ENCODE measurements at places on chromosomes 4 and X.

- DNase-seq, result no peak
These were observed 3.5 kb downstream of the SLIT2 start for GRCh38 chr4:20255251-20255586.

GRCh38 chr4:93000910-93001309 is 697.1 kb downstream of the GRID2 start:
- DNase-seq, result no peak

- no peak for DNase-seq
These were observed 318.5 kb downstream of the EVC2 start for GRCh38 chr4:5389756-5390310.

DNA sequence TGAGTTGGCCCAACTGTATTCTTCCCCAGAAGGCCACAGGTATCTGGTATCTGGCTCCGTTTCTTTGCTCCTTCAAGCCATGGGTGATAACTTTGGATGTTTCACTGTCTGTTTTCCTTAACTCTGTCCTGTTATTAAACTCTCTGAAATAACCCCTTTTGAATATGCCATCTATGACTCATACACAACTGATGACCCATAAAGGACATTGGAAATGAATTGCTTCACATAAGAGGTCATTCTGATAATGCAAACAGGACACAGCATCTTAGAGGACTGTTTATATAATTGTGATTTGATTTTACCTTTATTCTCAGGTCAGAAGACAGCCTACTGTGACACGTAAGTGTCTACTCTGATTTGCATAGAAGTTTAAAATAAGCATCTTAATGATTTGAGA is 227.7 kb downstream of the VEGFC start:
- DNase-seq, result no peak

DNA sequence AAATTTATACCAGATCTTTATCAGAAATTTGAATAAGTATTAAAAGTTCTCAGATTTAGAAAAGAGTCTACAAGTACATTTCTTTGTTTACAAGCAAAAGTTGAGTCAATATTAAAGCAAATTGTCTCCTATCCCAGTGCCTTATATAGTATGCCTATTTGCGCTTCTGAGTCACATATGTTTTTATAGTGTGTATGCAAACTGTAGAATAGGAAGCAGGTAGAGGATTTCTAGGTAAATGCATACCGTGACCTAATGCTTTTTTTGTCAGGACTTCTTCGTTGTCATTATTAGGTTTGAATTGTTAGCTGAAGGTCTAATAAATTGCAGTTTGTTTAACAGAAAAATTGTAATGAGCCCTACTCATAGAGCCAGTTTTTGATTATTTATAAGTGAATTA is 22.2 kb downstream of the CEP44 start:
- DNase-seq, result no peak

- no peak for DNase-seq
These were observed 6.4 kb upstream of the VAMP7 start for GRCh38 chrX:155874571-155875244.

DNA sequence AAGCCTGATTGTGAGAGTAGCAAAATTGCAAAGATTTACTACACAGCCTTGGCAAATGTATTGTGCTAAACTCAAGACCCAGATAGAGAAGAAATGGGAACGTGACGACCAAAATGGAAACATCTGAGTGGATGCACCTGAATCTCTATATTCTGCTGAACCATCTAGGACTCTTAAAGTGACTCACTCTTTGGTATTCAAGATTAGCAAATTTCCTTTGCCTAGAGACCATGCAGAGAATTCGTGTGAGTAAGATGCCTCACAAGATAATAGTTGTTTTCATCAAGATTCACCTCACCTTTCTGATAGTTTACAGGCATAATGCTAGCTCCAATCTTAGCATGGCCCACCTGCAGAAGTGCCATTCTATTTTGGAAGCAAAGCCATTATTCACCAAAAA is 14.4 kb upstream of the ATOH1 start:
- no peak for DNase-seq

DNA sequence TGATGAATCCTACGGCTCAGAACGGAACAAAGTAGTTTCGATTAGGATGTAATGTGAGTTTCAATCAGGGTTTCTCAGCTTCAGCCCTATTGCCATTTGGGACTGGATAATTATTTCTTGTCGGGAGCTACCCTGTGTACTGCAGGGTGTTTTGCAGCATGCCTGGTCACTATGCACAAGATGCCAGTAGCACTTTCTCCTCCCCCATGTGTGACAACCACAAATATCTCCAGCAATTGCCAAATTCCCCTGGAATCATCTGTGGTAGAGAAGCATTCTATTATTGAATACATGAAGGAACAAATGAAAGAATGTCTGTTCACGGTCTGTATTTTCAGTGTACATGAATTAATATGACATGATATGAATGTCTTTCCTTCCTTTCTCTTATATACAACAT is 782.9 kb upstream of the FTHL17 start:
- no peak for DNase-seq

DNA sequence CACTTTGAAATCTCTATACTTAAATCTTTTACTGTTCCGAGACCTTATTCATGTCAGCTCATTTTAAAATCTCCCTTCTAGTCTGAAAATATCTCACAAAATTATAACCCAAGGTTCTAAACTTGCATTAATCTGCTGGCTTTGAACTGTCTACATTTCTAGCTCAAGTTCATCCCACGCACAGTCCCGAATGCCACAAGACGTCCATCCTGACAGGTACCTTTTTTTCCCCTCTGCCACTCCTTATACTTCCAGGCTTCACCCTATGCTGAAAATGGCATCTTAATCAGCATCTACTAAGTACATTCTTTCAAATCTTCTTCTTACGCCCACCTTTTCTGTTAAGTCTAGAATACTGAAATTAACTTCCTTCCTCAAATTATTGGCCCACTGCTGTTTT is 259.2 kb upstream of the GALNTL6 start:
- no peak for DNase-seq

GRCh38 chrX:19647731-19648588 is 132.7 kb upstream of the MAP3K15 start:
- no peak for DNase-seq

- DNase-seq, result no peak
These were observed 1048.7 kb upstream of the PRKX start for GRCh38 chrX:4762196-4762595.

DNA sequence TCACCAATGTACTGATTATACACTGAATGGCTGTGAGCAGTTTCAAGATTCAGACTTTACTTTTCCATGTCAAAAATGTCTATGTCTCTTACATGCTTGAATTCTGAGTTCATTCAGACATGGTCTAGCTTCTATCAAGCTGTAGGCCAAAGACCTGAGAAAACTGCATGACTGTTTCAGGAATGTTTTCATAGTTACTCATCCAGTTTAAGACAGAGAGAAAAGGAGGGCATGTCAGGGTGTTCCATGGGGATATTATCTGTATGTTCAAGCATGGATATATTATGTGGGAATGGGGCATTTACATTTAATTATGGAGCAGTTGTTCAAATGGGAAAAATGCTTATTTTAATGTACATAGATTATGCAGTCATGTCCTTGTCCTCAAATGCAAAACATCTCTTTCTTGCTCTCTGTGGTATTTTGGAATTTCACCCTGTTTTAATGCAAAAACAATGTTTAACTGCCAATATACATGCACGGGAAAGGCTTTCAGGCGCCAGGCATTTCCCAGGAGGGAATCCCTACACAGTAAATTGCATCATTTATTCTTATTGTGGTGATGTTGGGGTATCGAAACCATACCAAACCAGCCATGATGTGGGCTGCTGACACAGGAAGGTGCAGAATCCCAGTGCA is 429.1 kb upstream of the INTU start:
- peak; percentile 24 for DNase-seq

GRCh38 chr4:70591955-70592582 is at the start of gene AMBN:
AMBN (plus strand) TSS chr4:70592256; CDS start chr4:70592359, 103 bp downstream.
- no peak for DNase-seq

- DNase-seq, result peak; percentile 29
These were observed 93.9 kb upstream of the ANKRD50 start for GRCh38 chr4:124806403-124806802.

DNA sequence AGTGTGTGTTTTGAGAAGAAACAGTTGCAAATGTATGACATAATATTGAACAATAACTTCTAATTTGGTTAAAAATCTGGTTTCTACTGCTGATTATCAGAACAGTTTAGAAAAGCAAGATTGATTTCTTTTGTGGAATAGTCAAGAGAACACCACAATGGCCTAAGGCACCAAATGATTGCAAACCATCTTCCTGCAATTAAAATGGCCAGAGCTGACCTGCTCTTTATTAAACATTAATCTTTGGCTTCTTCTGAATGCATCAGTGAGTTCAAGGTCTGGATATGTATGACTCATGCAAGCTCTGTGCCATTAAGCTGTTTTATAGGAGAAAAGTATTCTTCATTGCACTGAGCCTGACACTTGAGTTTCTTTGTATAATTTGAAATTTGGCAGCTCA is 107.8 kb upstream of the PDHA2 start:
- DNase-seq, result no peak

- DNase-seq, result no peak
These were observed 5.1 kb upstream of the ASMT start for GRCh38 chrX:1609762-1610161.

DNA sequence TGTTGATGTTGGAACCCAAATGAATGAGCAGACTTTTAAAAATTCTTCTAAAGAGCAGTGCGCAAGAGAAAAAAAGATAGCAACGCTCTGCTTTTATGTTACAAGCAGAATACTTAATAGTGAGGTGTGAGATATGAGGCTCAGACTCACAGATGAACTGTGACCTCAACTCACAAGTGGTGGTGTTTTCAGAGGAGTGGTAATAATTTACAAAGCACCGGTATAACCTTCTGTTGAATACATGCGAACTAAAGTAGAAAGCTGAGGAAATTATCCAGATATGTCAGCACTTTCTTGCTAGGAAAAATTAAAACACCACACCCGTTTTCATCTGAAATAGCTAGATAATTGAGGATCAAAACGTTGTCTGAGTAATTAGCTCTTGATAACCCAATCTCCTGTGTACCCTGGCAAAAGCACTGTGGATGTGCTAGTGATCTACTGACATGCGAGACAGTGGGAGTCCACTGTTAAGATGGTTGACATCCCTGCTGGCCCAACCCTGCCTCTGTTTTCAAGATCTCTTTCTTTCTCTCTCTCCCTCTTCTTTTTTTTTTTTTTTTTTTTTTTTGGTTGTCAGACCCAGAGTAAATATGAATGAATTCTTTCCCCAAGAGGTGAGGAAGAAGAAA is 6.9 kb upstream of the TLL1 start:
- no peak for DNase-seq

GRCh38 chr4:56026596-56026995 is 77.9 kb downstream of the CEP135 start:
- DNase-seq, result no peak

DNA sequence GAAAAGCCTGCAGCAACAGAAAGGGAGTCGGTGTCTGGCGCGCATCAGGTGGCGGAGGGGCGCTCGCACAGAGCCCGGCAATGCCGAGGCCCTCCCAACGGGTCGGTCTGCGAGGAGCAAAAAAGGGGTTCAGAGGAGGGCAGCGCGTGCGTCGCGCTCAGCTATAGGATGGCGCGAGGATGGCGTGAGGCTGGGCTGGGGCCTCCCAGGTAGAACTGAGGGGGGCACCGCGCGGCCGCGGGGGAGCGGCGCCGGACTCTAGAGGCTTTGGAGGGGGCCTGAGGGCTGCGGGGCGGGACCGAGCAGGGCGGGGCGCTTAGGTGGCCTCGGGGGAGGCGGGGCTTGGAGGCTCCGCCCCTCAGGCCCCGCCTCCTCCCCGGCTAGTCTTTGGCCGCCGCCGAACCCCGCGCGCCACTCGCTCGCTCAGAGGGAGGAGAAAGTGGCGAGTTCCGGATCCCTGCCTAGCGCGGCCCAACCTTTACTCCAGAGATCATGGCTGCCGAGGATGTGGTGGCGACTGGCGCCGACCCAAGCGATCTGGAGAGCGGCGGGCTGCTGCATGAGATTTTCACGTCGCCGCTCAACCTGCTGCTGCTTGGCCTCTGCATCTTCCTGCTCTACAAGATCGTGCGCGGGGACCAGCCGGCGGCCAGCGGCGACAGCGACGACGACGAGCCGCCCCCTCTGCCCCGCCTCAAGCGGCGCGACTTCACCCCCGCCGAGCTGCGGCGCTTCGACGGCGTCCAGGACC is at the start of gene PGRMC1:
Gene PGRMC1, plus strand, starts transcription at position 414 of the 751 bp plus-strand sequence. Its CDS starts 79 bp downstream, at position 493.
- peak; percentile 28 for DNase-seq

DNA sequence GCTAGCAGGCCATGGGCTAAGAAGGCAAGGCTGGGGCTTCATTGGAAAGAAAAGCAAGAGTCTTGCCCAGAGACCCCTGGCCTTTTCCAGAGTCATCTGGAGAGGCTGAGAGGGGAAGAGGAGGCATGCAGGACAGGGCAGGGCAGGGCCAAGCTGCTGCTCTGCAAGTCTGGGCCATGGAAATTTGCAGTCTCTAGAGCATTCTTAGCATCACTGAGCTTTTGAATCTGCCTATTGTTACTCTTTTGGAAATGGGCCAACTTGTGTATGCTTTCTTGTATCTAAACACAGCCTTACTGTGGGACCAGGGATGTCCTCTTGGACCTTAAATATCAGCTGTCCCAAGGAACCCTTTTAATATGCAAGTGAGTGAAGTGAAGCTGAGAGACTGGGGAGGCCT is 560.5 kb downstream of the MID1IP1 start:
- DNase-seq, result no peak

DNA sequence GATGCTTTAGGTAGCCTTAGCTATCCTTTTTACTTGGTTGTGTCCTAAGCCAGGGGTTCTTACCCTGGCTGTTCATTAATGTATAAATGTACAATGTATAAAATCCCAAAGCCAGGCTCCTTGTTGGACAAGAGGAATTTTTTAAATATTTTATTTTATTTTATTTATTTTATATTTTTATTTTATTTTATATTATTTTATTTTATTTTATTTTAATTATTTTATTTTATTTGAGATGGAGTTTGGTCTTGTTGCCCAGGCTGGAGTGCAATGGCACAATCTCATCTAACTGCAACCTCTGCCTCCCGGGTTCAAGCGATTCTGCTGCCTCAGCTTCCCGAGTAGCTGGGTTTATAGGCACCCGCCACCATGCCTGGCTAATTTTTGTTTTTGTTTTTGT is 8.1 kb upstream of the SLC2A9 start:
- no peak for DNase-seq

DNA sequence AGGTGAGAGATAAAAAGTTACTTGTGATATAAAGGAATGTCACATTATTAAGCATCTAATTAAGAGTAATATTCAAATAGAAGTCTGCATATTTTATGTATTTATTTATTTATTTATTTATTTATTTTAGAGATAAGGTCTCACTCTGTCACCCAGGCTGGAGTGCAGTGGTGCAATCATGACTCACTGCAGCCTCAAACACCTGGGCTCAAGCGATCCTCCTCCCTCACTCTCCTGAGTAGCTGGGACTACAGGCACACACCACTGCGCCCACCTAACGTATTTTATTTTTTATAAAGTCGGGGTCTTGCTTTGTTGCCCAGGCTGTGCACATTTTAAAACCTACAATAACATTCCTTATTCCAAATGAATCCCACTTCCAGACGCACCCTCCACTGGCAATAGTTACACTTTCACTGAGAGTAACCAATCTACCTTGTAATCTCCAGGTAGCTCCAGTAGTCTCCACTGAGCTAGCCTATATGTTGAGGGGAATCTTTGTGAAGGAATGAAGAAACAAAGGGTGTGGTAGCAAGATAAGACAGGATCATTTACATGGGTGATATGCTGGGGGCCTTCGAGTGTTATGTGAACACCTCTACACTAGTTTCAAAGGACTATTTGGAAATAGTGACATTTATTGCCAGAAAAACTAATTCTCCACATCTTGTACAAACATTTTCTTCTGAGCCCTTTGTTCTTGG is 11.9 kb downstream of the SH3D19 start:
- no peak for DNase-seq

Measured in HS-5 (cell line).